Activated T-cell treated with anti-CD3 and anti-CD28 coated beads for 48 hours (primary cell): ENCODE measurements at places on chromosomes 2 and 18.

DNA sequence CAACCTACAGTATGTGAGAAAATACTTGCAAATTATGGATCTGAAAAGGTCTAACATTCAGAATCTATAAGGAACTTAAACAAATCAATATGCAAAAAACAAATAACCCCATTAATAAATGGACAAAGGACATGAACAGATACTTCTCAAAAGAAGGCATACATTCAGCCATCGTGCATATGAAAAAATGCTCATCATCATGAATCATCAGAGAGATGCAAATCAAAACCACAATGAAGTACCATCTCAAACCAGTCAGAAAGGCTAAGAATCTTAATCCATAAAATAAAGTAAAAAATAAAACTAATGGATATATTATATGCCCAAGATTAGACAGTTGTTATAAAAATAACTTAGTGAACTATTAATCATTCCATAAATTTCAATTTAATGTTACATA lies 154.0 kb downstream of the CALCRL start:
- DNase-seq = no peak

GRCh38 chr2:41784496-41784895 lies 263.3 kb upstream of the PKDCC start:
- DNase-seq = no peak

GRCh38 chr2:170550501-170550900 lies 164.6 kb upstream of the SP5 start:
- DNase-seq = no peak

- DNase-seq = no peak
Measured at GRCh38 chr2:106789185-106789584, 96.8 kb downstream of the ST6GAL2 start.

DNA sequence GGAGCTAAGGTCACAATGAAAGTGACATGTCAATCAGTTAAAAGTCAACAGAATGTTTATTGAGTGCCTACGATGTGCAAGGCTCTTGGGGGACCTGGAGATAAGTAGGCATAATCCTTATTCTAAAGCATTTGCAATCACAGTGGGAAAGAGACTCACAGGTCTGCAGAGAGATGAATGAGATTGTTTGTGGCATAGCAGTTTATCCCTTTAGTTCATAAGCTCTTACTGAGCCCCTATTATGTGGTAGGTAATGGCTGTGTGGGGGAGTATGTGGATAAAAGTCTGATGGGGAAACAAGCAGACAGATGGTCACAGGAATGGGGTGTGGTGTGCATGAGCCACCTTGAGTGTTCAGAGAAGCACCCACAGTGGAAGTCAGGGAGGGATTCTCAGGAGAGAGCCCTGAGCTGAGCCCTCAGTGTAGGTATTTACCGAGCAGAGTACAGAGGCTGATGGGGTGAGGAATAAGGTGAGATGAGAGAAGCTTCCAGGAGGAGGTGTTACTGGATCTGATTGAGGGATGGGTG lies 48.1 kb downstream of the EMILIN2 start:
- DNase-seq = no peak

GRCh38 chr18:11279461-11279860 lies 130.1 kb upstream of the PIEZO2 start:
- DNase-seq = no peak

DNA sequence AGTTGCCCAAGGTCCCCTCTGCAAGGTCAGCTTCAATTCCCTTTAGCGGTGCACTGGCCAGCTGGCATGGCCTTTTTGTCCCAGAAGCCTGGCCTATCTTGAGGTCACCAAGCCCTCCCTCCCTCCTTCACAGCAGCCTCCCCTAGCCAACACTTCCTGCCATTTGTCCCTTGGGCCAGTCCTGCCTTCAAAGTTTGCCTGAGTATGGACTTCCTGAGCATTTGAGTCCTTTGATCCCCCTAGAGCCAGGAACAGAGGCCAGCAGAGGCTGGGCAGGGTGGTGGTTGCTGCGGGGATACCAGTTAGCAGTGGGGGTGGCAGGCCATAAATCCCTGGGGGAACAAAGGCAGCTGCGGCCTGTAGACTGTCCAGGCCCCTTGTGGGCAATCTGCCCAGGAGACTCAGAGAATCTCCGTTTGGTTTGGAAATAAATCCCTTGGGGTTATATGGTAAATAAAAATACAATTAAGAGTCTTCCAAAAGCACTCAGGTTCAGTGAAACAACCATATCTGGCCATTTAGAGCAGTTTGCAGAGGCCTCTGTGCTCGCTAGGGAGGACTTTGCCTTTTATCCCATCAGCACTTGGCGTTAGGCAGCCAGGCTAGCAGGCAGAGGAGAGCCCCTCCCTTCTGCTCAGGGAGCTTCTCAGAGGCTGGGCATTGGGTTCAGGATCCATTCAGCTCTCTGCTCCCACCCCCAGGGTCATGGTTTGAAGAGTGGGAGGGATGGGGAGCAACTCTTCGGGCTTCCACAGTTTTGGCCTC lies 3.1 kb upstream of the HES6 start:
- DNase-seq = no peak

DNA sequence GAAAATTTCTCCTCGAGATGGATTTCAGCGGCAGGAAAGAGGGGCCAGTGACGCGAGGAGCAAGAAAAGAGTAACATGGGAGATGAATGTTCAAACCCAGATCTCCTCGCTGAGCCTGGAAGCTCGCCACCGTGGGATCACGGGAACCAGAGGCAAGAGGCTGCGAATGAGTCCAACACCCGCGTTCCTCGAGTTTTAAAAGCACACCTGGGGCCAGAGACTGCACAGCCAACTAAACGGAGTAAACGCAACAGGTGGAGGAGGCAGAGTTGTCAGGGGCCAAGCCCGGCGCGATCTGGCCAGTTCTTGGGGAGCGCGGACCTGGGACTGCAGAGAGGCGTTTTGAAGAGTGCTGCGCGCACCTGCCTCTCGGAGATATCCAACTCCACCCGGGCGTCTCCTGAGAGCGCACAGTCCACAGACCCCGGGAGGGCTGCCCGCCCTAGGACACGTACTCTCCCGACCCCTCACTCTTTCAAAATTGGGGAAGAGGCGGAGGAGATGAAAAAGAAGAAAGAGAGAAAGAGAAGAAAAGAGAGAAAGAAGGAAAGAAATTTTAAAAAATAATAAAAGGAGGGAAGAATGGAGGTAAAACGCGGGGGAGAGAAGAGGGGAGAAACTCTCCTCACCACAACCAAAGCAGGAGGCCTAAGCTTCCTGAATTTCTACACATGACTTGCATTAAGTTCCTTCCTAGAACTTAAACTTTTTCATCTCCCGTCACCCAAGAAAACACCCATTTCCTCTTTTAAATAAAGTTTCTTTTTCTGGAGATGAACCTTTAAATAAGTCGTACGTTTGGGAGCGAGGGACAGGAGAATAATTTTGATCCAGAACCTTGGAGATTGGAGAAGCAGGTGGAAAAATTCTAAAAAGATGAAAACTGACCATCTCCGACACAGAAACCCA lies 5.3 kb upstream of the PAX3 start:
- DNase-seq = no peak

DNA sequence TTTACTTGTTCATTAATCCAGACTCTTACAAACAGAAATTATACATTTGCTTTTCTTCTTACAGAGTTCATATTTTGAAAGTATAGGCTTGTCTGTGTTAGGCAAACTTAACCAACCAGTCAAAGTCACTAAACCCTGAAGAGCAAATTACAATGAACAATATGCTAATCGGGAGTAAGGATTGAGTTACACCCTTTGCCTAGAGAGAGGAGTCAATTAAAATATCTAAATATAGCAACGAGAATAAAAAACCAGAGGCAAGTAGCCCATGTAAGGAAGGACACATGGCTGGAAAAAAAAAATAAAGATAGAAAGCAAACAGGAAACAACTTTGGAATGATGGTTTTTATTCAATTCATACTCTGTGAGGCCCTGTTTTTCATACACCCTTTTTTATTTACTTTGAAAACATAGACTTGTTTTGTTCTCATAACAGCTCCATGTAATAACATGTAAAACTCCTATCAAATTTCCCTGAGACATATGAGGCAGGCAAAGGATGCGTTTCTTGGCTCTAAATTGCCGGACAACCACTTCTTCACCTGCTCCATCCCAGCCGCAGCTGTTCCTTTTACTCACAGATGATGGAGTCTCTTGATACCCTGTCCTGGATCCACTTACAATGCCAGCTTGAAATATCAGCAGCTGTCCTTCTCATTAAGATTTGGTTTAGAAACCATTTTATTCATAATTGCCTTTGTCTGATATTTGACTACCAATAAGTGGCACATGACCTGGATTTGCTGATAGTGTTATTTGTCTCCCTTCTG lies 767.7 kb upstream of the GCFC2 start:
- no peak for DNase-seq

GRCh38 chr2:60608679-60609078 lies 55.2 kb upstream of the BCL11A start:
- DNase-seq = no peak

DNA sequence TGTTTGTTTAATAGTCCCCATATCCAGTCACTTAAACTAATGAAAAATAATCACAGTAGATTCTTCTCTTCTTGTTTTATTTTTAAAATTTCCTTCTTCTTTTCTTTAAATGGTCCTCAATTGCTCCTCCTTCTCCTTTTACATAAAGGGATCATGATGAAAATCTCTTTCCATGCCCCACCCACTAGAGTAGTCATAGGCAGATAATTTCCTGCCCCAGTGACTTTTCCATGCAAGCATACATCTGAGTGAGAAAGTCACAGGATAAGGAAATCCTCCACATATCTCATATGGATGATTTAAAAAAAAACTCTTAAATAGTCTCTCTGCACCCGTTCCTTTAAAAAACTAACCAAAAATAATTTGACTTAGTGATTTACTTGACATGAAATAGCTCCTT lies 552.3 kb upstream of the SETBP1 start:
- no peak for DNase-seq

DNA sequence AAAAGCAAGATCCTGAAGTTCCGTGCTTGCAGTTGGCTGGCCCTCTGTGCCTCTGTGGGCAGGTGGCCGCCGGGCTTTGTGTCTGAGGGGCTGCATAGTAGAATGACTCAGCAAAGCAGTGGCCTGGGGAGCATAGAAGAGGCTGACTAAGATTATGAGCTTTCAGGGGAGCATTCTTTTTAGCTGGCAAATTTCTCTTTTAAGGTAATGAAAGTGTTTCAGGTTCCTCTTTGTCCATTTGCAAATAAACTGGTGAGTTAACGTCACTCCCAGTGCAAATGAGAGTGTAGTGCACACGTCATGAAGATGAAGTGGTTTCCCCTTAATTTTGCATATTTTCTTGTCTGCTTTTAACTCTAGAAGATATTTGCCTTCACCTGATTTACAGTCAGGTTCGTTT lies 98.6 kb downstream of the BCL2L11 start:
- no peak for DNase-seq

DNA sequence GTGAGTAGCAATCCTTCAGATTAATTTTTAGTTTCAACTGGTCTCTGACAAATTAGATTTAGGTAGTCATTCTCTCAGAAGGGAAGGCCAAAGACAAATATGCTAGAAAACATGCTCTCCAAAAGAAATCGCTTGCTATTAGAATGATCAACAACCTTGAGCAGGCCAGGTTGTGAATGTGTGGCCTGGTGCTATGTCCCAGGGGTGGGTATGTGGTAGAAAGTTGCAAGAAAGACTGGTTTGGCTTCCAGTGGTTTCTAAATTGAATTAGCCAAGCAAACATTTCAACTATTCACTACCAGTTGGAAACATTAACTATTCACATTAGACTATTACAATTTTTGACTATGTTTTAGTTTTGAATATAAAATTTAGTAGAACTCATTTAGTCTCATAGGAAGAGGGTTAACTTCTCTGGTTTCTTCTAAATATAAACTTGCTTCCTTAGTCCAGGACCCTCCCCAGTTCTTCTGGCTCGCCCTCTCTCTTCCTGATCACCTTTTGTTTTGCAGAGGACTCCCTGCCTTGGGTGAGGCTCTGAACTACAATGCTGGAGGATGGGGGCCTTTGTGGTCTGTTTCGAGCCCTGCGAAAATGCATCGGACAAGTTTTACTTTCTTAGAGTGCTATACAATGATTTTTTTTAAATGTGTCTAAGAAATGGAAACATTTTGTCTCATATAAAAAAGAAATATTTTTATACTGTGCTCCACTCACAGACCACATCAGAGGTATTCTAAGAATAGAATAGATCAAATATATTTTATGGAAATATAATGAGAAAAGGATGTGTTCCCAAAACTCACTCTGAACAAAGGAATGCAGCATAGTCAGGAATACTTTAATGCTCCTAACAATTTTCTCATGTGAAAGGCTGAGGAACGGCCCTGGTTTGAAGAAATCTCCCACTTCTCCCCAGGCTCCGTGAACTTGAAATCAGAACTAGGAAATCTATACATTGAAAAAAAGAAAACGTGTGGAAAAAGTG lies 375.0 kb upstream of the ZEB2 start:
- no peak for DNase-seq

- DNase-seq = no peak
Measured at GRCh38 chr18:61459896-61460648, 126.8 kb downstream of the CDH20 start.

DNA sequence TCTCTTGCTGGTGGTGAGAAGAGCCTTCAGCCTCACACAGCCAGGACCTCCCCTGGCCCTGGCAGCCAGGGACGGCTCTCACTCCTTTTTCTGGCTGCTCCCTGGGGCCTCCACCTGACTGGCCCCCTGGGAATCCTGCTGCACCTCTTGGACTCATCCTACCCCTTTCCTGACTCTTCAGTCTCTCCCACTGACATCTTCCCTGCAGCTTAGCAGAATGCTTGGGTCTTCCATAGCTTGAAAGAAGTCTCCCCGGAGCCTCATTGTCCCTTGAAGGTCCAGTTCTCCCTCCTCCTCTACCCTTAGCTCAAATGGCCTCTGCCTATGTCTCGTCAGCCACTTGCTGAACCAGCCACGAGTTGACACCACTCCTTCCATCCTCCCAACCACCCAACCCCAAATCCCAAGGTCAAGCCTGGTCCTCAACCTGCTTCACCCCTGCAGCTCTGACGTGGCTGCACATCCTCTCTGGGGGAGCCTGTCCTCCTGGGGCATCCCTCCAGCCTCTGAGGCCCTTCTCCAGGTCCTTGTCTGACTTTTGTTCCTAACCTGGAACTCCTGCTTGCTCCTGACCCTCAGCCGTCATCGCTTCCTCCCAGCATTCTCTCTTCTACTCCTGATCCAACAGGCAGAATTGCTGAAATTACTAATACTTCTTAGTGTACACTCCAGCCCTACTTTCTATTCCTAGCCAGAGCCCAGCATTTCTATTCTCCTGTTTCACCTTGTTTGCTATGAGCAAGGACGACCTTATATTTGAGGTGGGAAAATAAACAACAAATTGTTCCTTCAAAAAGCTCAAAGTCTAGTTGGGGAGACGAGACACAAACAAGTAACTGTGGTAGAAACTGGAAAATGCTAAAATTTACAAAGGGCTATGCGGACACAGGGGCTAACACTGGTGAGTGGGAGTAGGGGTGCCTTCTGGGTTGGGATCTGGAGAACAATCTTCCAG lies 68.7 kb upstream of the MGAT4A start:
- DNase-seq = no peak

GRCh38 chr2:202335791-202336467 lies 40.2 kb upstream of the BMPR2 start:
- DNase-seq = no peak

GRCh38 chr2:189583227-189584198 lies 2.9 kb upstream of the SLC40A1 start:
- DNase-seq = no peak

GRCh38 chr2:119290859-119291587 lies 67.4 kb downstream of the STEAP3 start:
- peak; percentile 46 for DNase-seq

GRCh38 chr2:67309281-67309680 lies 87.9 kb upstream of the ETAA1 start:
- no peak for DNase-seq

GRCh38 chr2:42922790-42923579 lies 130.6 kb upstream of the HAAO start:
- no peak for DNase-seq
